ENCODE measurements at places on chromosomes 2 and 18. TPM values are rescaled to one million over a fixed set of nuclear protein-coding genes. Genes with fewer than 3 reads are reported as not detected.

- peaks cover 11% of the 10 kb centered on the region for H3K4me1 ChIP-seq
- DNase-seq, result no peak
- H3K36me3 ChIP-seq, result peaks cover 6% of the 10 kb centered on the region
- H3K27ac ChIP-seq, result no peak overlapping the region
- H3K4me3 ChIP-seq, result no peak overlapping the region
These were observed 80.6 kb downstream of the MYO1B start for GRCh38 chr2:191325651-191326365.

DNA sequence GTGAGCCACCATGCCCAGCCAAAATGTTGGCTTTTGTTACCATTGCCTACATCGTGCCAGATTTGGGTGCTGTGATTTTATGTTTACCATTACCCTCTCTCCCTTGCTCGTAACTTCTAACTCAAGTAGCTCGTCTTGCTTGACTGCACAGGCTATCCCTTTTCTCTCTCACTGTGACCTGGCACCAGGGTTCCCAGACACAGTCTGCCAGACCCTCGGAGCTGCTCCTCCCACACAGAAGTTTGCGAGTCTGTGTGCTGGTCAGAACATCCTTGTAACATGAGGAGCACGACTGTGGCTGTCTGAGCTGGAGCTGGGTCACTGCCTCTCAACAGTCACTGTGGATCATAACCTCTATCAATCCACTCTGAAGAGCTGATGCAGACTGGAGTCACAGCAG, 152.5 kb upstream of the ACKR3 start:
- no peak for DNase-seq
- no peak overlapping the region for H3K4me3 ChIP-seq
- H3K27ac ChIP-seq, result no peak overlapping the region
- peaks cover 12% of the 10 kb centered on the region for H3K27me3 ChIP-seq

DNA sequence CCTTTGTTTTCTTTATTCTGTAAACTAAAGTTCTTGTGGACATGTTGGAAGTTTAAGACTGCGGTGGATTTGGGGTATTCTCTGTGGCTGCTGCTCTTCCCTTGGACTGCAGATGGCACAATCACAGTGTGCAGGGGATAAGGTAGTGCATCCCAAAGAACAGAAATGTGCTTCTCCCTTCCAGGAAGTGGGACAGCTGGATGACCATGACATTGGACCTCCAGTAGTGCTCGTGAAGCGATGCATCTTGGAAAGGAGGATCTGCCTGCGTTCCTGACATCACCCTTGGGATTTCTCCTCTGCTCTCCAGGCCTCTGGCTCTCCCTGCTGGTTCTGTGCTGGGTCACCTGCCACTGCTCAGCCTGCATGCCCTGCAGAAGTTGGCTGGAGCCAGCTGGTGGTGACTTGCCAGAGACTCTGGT, 109.9 kb downstream of the SLC4A3 start:
- no peak overlapping the region for H3K4me3 ChIP-seq
- no peak for DNase-seq
- peaks cover 28% of the 10 kb centered on the region for H3K27me3 ChIP-seq
- H3K27ac ChIP-seq, result no peak overlapping the region
- no peaks in the 10 kb centered on the region for H3K36me3 ChIP-seq

DNA sequence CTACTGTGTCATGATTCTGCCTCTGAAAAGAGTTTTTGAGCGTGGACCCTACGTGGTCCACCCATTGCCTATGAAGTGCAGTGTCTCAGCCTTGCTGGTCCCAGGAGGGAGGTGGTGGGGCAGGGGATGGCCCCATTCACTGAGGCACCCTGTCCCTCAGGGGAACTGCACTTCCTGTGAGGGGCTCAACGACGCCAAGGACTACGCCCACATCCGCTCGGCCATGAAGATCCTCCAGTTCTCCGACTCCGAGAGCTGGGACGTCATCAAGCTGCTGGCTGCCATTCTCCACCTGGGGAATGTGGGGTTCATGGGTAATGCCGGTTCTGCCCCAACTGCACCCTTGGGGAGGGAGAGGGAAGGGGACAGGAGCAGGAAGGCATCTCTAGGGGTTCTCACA, 42.5 kb downstream of the MYO7B start:
- no peak overlapping the region for H3K4me3 ChIP-seq
- peaks cover 8% of the 10 kb centered on the region for H3K4me1 ChIP-seq
- DNase-seq, result no peak
- H3K27ac ChIP-seq, result peak overlapping the region; percentile 53
- no peaks in the 10 kb centered on the region for H3K27me3 ChIP-seq
- H3K36me3 ChIP-seq, result no peaks in the 10 kb centered on the region

DNA sequence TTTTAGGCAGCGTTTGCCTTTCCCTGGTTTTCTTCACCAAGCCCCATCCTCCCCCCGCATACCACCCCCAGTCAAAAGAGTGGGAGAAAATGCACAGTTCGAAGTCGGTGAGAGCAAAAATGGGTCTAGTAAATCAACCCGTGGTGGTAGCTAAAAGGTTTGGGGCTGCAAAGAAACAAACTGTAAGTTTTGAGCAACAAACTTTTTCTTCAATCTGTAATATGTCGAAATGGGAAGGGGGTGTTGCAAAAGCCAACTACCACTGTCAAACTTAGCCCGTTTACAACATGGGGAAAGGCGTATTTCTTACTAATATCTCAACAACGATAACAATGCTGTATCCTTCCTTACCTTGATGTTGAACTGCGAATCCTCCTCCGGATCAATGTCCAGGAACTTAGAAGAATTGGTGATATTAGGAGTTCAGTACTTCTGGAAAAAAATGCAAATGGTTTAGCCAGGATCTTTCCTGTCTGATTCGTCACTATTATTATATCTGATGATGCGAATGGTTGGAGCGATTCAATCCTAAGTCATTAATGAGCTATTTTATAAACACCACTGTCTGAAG, 2.4 kb upstream of the SATB2 start:
- H3K4me3 ChIP-seq, result peak overlapping the region; percentile 95
- peaks cover 5% of the 10 kb centered on the region for H3K36me3 ChIP-seq
- peak overlapping the region; percentile 74 for H3K27ac ChIP-seq
- peaks cover 44% of the 10 kb centered on the region for H3K4me1 ChIP-seq

The MARCO gene
- not detected for total RNA-seq

The CMPK2 gene
- total RNA-seq, result 3.4 TPM
